ENCODE measurements at places on chromosomes 4 and X.

- DNase-seq = no peak
Observed at GRCh38 chrX:15483891-15484290, 9.2 kb downstream of the PIR start.

DNA sequence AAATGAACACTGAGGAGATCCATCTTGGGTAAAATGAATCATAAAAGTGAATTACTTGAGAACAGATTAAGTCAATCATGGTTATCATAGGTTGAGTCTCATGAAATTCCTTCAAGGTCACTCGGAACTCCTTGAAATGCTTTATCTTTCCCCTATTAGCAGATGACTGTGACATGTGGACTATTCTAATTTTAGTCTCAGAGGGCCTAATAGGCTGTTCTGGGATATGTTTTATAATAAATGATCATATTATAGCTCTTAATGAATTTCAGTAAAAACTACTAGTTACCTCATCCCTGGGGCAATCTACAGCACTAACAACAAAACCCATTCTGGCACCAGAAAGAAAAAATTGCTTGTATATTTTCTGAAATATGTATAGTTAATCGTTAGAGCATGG, 44.7 kb downstream of the SPATA4 start:
- DNase-seq = no peak

GRCh38 chrX:39850630-39851152, 247.1 kb downstream of the BCOR start:
- DNase-seq = peak; percentile 40

GRCh38 chr4:113031212-113031611, 18.2 kb upstream of the ANK2 start:
- no peak for DNase-seq

DNA sequence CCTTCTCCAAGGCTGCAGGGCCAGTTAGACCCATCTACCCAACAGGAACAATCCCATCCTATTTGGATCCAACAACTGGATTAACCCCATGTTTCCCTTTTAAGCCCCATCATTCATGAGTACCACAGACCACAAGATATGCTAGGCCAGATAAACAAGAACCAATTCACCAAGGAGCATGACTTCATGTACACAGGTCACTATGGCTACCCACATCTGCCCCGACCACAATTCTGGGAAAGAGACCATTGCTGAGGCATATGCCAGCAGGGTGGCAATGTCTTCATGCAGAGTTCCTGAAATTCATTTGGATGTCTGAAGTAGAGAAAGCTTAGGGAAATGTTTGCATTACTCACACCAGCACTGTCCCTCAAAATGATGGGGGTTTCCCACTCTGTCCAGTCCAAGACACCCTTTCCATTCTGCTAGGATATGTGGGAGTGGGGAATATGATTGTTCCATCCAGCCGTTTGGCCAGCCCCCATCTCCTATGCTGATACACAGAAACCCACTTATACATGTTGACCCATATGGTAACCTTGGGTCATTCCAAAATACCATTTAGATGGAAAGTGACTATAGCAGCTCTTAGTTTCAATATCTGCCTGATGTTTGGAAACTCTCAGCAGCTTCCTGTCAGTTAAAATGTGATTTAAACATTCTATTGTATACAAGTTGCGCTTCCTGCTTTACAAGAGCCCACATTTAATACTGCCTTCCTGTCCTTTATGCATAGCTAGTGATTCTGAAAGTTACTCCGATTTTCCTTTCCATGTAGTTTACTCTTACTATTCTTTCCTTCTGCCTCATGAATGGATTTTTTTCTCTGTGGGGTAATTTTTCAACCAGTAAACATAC, 129.0 kb downstream of the AMMECR1 start:
- DNase-seq = no peak

DNA sequence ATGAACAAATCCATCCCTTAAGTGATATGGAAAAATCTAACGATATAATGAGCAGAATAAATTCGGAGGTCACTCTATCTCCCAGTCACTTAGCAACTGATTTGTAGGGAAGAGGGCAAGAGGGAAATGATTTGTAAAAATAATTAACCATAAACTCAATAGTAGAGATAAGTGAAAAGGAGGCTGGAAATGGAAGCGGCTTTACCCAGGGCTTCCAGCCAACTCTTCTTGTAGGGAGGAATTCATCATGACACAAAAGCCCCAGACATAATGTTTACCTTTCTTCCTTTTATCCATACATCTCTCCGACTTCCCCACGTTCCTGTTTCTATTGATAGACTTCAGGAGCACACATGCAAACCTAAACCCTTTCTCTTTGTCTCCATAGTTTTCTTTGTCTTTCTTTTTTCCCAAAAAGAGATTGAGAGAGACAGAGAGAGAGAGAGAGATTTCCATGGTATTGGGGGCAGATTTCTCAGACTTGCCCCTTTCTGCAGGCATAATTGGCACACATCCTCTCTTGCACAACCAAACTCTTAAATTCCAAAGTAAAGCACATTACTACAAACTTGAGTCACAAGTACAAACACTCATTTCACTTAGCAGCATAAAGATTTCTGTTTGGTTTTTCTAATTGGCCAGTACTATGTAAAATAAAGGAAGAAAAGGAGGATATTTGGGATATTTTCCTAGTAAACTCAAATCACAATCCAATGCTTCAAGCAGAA, 140.9 kb downstream of the MAPK10 start:
- DNase-seq = no peak

Data from CD4-positive, alpha-beta T cell treated with Interleukin-4 for 4 hours (primary cell).